ENCODE measurements at places on chromosomes 12 and 14.

DNA sequence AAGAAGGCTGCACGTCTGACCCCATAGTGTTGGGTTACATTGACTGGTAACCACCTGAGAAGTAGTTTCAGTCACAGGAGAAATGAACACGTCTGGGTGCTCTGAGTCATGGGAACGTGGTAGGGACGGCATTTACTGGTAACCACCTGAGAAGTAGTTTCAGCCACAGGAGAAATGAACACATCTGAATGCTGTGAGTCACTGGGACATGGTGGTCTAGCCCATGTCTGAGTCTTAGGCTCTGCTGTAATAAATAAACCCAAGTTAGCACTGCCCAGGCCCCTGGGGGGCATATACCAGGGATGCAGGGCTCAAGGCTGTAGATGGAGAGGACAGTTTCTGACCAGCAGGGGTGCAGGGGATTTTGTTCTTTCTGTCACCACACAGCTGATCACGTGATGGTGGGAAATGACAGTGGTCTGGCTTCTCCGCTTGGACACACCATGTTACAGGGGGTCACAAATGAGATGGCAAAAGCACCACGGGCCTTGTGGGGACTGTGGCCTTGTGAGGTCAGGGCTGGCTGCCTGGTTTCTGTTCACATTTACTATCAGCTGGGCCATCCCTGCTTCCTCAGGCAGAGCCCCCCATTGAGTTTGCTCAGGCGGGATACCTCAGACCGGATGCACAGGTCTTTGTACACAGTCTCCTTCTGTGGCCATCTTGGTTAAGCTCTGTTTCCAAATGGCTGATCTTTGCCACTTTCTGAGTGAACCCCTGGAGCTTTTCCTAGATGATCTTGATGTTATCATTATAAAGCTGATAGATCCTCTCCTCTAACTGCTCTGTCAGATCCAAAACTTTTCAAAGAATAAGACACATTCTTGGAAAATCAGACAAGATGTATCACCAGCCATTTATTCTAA is 9.8 kb upstream of the C12orf42 start:
- DNase-seq, result no peak

DNA sequence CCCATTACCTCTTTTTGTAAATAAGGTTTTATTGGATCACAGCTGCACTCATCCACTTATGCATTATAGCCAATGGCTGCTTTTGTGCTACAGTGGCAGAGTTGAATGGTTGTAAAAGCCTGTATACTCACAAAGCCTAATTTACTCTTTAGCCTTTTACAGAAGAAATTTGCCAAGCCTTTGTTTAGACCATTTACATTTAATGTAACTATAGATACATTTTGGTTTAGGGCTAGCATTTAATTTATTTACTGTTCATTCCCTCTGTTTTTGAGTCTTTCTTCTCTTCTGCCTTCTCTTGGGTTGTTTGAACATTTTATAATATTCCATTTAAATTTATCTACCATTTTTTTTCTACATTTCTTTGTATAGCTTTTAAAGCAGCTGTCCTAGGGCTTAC is 217.1 kb upstream of the AMIGO2 start:
- no peak for DNase-seq

DNA sequence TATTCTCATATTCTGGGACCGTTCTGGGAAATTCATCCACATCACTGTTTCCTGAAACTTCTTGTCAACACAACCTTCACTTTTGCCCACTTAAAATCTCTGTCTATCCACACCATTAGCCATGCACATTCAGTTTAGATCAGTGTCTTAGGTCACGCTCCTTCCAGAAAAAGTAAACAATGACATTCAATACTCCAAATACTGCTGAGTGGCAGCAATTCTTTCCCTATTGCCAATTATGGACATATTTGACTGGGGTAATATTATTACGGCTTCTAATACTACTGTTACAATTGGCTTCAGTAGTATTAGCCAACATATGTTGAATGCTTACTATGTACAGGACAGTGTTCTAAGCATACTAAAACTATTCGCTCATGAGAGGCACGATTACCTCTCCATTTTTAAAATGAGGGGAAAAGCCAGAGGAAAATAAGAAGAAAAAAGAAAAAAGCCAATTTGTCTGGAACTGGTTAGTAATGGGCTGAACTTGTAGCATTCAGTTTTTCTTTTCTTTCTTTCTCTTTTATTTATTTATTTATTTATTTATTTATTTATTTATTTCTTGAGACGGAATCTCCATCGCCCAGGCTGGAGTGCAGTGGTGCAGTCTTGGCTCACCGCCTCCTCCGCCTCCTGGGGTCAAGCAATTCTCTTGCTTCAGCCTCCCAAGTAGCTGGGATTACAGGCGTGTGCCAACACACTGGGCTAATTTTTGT is 23.4 kb downstream of the LTBR start:
- DNase-seq, result no peak

- peak; percentile 86 for DNase-seq
Measured at GRCh38 chr12:84912198-84913128, at the start of gene SLC6A15. Gene SLC6A15, minus strand, starts transcription at chr12:84912799. Its CDS starts 20,679 bp downstream, at chr12:84892120.

- DNase-seq, result no peak
Measured at GRCh38 chr14:90612801-90613200, 203.4 kb downstream of the TTC7B start.

- peak; percentile 28 for DNase-seq
Measured at GRCh38 chr14:92759300-92759678, 10.9 kb upstream of the LGMN start.

- DNase-seq, result no peak
Measured at GRCh38 chr12:51403159-51403558, 12.0 kb upstream of the GALNT6 start.

DNA sequence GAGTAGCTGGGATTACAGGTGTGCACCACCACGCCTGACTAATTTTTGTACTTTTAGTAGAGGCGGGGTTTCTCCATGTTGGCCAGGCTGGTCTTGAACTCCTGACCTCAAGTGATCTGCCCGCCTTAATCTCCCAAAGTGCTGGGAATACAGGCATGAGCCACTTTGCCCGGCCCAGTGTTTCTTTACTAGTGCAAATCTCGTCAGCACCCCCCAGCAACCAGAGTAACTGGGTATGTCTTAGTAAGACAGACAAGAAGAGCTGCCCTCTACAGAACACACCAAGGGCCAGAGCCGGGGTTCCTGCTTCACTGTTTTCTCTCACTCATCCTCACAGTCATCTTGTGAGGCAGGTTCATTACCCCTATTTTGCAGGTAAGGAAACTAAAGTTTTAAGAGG is 78.5 kb upstream of the GPR68 start:
- no peak for DNase-seq

DNA sequence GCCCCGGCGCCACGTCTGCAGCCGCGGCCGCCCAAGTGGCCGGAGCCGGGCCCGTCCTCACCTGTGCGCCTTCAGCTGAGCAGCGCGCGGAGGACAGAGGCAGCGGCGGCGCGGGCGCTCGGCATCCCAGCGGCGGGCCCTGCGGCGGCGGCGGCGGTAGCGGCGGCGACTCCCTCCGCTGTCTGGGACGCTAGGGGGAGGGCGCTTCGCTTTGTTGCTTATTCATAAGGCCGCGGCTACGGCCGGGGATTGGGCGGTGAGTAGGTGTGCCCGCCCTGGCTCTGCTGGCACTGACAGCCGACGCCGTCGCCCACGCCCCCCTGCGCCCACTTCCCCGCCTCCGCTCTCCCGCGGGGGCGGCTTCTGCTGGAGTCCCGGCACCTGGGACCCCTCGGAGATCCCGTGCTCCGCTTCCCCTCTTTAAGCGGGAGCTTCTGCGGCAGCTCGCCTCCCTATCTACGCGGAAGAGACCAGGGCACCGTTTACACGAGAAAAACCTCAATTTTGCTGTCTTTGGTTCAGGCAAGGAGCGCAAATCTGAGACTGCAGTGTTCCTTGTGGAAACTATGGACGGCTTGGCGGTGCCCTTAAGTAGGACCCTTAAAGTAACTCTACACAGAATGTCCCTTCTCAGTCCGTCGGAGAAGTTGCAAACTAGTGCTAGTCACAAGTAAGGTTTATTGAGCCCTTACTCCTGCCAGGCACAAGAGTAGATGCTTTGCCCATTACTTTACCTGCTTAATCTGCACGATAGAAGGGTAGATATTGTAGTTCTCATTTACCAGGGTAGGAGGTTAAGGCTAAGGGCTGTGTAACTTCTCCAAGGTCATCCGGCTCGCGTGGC is at the start of gene ARMH4:
Gene ARMH4, minus strand, starts transcription at position 200 of the 844 bp plus-strand sequence. CDS start 12,855 bp downstream, outside the sequence.
- peak; percentile 61 for DNase-seq

- no peak for DNase-seq
Measured at GRCh38 chr14:102939820-102940561, 17.5 kb downstream of the AMN start.

- DNase-seq, result no peak
Measured at GRCh38 chr12:4814485-4814884, 94.3 kb downstream of the GALNT8 start.

DNA sequence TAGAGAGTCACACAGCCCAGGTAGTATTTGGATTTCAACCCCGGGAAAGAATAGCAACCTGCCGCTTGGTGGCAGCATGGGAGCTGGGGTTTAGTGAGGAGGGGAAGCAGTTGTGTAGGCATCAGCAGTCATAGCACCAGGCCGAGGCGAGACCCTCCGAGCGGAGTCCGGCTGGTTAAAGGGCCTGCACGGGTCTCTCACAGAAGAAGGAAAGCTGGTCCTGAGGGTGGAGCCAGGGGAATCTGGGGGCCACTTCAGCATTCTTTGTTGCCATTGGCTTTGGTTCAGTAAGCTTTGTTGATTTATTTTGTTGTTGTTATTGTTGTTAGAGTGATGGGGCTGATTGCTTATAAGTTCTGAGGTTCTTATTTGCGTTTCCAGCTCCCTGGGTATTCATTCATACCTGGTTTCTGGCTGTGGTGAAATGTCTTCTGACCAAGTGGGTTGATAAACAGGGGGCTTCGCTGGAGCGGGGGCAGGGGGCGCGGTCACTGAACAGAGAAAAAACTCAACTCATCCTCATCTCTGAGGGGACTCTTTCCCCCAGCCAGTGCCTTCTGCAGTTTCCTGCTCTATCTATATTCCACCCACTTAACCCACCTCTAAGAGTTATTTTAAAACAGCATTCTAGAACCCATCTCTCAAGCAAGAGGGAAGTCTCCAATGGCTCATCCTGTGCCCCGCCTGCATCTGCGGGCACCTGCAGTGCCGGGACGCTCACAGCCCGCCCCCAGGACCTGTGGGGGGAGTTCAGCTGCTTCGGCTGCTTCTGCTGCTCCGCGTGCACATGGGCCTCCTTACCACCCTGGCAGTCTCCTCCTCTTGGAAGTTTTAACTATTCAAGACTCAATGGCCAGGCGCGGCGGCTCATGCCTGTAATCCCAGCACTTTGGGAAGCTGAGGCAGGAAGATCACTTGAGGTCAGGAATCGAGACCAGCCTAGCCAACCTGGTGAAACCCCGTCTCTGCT is 11.6 kb downstream of the CKB start:
- DNase-seq, result no peak

DNA sequence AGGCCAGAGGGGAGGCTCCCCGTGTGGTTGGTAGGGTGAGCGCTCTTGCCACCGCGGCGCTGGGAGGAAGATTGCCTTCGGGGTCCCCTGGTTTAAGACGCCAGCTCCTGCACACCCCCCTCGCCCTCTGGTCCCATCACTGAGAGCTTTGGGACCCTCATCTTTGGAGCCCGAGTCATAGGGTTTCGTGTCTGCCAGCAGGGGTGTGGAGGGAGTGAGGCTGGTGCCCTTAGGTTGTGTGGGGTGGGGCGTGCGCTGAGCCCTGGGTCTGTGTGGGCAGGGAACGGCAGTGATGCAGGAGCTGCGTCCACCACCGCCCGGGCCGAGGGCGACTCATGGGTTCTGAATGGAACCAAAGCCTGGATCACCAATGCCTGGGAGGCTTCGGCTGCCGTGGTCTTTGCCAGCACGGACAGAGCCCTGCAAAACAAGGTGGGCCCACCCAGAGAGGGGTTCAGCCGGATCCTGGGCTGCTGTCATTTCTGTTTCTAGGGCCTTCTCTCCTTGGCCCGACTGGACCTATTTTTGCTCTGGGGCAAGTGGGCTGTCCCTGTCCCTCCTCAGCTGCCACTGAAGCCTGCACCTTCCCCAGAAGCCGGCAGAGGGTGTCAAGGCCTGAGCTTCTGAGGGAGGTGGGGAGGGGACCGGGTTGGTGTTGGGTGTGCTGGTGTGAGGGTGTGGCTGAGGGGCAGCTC is 12.1 kb downstream of the ACADS start:
- no peak for DNase-seq

DNA sequence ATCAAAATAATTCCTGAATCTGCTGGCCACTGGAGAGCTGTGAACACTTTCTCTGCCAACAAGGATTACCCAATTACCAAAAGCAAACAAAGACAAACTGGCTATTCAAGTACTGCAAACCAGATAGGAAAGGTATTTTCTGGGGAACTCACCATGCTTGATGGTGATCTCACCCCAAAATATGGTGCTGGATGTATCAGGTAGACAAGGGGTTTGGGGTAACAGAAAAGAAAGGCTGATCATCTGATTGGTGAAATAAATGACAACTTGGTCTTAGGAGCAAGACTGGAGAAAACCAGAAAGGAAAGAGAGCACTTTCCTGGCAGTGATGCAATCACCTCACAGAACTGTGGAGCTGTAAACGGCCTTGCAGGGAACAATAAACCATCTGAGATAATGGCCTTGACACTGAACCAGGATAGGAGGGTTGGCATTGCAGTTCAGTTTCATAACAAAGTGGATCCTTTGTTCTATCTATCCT is 31.0 kb upstream of the NPFF start:
- DNase-seq, result no peak

DNA sequence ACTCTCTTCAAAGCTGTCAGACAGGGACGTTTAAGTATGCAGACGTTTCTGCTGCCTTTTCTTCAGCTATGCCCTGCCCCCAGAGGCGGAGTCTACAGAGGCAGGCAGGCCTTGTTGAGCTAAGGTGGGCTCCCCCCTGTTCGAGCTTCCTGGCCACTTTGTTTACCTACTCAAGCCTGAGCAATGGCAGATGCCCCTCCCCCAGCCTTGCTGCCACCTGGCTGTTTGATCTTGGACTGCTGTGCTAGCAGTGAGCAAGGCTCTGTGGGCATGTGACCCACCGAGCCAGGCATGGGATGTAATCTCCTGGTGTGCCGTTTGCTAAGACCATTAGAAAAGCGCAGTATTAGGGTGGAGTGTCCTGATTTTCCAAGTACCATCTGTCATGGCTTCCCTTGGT is 900.4 kb upstream of the MDGA2 start:
- DNase-seq, result no peak

DNA sequence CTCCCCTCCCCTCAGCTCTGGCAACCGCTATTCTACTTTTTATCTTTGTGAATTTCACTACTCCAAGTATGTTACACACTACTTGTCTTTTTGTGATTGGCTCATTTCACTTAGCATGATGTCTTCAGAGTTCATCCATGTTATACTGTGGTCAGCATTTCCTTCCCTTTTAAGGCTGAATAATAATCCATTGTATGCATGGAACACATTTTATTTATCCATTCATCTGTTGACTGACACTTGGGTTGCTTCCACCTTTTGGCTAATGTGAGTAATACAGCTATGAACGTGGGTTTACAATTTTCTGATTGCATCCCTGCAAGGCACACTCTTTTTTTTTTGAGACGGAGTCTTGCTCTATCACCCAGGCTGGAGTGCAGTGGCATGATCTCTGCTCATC is 53.0 kb upstream of the FUT8 start:
- no peak for DNase-seq

GRCh38 chr14:91568626-91569025 is 58.5 kb upstream of the PPP4R3A start:
- no peak for DNase-seq

Data from brain microvascular endothelial cell (primary cell).